ENCODE measurements at places on chromosomes 2 and 18.

GRCh38 chr18:60134806-60135205 lies 235.0 kb downstream of the PMAIP1 start:
- H3K27me3 ChIP-seq: no peaks in the 10 kb centered on the region
- no peaks in the 10 kb centered on the region for H3K36me3 ChIP-seq
- H3K4me3 ChIP-seq: no peak overlapping the region
- DNase-seq: no peak
- H3K4me1 ChIP-seq: no peaks in the 10 kb centered on the region

DNA sequence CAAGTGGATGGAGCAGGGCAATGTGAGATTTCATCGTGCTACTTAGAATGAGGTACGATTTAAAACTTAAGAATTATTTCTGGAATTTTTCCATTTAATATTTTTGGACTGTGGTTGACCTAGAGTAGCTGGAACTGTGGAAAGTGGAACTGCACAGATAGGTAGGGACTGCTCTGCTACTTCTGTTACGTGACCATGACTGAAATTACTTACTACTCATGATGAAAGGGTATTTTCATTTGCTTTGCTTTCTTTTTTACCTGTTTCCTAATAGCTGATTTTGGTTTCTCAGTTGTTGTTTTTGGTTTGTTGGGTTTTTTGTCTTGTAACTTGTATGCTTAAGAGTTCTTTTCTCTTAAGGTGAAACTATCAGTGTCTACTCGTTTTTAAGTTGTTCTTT lies 11.4 kb downstream of the UBE2E3 start:
- no peaks in the 10 kb centered on the region for H3K36me3 ChIP-seq
- H3K4me3 ChIP-seq: no peak overlapping the region
- DNase-seq: no peak
- H3K27ac ChIP-seq: no peak overlapping the region
- no peaks in the 10 kb centered on the region for H3K27me3 ChIP-seq

DNA sequence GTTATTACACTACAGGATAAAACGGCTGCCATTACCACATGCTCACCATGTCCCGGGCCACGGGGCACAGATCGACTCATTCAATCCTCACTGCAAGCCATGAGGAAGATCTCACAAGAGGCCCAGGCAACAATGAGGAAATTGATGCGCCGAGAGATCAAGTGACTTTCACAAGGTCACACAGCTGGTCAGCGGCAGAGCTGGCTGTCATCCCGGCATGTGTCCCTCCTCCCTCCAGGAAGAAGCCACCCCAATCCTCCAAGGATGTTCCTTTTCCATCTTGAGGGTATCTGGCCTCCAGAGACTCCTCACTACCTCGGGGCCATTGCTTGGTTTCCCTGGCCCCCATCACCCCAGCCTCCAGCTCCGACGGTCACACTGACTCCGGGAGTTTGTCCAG lies 65.3 kb upstream of the GLI2 start:
- H3K36me3 ChIP-seq: no peaks in the 10 kb centered on the region
- no peak overlapping the region for H3K27ac ChIP-seq
- no peak for DNase-seq
- H3K4me3 ChIP-seq: no peak overlapping the region
- H3K4me1 ChIP-seq: no peaks in the 10 kb centered on the region

DNA sequence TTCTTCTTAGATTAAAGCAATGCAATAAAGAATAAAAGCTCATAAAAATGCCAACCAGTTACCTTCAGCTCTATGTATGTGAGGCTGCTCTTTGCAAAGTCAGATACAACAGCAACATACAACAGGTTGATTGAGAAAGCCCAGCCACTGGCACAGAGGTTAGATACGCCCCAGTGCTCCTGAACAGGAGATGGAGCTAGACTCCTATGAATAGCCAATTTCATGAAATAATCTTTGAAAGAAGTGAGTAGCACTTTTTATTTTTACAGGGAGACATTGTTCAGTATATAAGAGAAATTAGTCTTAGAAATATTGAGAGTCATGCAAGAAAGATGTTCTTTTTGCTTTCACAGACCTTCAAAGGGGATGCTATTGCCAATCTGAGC lies 362.4 kb upstream of the MEX3C start:
- no peaks in the 10 kb centered on the region for H3K27me3 ChIP-seq
- H3K27ac ChIP-seq: no peak overlapping the region
- H3K4me3 ChIP-seq: no peak overlapping the region
- H3K36me3 ChIP-seq: no peaks in the 10 kb centered on the region

DNA sequence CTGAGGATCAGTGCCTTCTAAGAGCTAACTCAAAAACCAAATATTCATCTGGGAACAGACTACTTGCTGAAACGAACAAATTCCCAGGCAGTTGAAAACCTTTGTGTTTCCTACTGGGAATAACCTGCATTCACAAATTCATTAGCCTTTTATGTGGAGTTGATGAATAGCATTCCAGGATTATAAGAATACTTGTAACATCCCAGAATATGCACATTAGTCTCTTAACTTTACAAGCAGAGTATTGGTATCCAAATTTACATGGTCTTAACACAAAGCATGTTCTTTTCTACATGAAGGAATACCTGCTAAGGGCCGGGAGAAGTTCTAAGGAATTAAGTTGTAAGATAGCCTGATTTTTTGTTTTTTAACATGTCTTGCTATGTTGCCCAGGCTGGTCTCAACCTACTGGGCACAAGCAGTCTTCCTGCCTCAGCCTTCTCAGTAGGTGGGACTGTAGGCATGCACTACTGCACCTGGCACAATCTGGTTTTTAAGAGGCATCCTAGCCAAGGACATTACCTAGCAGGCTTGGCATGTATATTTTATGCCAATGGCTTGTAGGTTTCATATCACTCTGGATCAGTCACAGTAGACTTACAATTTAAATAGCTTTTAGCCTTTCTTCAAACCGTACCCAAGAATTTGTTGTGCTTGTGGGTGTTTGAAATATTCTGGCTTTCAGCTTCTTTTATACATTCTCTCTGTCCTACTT lies 50.7 kb downstream of the MGAT5 start:
- no peak for DNase-seq
- no peak overlapping the region for H3K4me3 ChIP-seq
- H3K27ac ChIP-seq: no peak overlapping the region
- no peaks in the 10 kb centered on the region for H3K4me1 ChIP-seq

GRCh38 chr2:196337208-196337953 lies 166.0 kb upstream of the STK17B start:
- H3K4me1 ChIP-seq: peaks cover 38% of the 10 kb centered on the region
- H3K27me3 ChIP-seq: no peaks in the 10 kb centered on the region
- H3K27ac ChIP-seq: peak overlapping the region; percentile 87

- no peaks in the 10 kb centered on the region for H3K4me1 ChIP-seq
- no peaks in the 10 kb centered on the region for H3K27me3 ChIP-seq
- H3K27ac ChIP-seq: no peak overlapping the region
- peak; percentile 24 for DNase-seq
- no peaks in the 10 kb centered on the region for H3K36me3 ChIP-seq
- no peak overlapping the region for H3K4me3 ChIP-seq
These were observed 367.4 kb downstream of the NCKAP5 start for GRCh38 chr2:133200684-133201421.

DNA sequence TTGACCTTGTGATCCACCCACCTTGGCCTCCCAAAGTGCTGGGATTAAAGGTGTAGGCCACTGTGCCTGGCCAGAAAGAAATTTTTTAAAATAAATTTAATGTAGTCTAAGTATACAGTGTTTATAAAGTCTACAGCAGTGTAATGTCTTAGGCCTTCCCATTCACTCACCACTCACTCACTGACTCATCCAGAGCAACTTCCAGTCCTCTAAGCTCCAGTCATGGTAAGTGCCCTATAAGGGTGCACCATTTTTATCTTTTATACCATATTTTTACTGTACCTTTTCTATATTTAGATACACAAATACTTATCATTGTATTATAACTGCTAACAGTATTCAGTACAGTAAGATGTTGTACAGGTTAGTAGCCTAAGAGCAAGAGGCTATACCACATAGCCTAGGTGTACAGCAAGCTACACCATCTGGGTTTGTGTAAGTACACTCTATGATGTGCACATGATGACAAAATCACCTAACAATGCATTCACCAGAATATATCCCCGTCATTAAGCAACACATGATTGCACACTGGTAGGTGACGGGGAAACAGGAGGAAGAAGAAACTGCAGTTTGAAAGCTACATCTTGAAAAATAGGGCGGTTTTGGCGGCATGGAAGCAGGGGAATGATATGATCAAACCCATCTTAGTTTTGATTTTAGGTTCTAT lies 105.1 kb upstream of the ITGB6 start:
- H3K36me3 ChIP-seq: peaks cover 6% of the 10 kb centered on the region
- H3K4me3 ChIP-seq: no peak overlapping the region
- H3K4me1 ChIP-seq: no peaks in the 10 kb centered on the region
- no peak for DNase-seq
- no peak overlapping the region for H3K27ac ChIP-seq

DNA sequence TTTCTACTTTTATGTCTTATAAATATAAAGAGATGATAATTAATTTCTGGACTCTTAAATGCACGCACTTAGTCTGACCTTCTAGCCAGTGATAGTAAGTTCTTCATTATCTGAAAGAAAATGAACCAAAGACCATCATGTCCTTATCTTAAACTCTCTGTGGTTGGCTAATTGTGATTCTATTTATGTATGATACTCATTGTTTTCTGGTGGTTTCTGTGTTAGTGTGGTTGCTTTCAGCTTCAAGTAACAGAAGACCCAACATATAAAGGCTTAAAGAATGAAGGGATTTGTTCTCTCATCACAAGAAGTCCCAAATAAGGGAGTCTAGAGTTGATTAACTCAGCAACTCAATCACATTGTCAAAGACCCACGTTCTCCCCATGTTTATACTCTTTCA lies 225.2 kb upstream of the TANK start:
- H3K4me3 ChIP-seq: no peak overlapping the region
- H3K27me3 ChIP-seq: peaks cover 2% of the 10 kb centered on the region
- H3K27ac ChIP-seq: no peak overlapping the region

GRCh38 chr2:239599299-239599698 lies 198.5 kb upstream of the HDAC4 start:
- no peak overlapping the region for H3K27ac ChIP-seq
- no peaks in the 10 kb centered on the region for H3K4me1 ChIP-seq
- H3K4me3 ChIP-seq: no peak overlapping the region

DNA sequence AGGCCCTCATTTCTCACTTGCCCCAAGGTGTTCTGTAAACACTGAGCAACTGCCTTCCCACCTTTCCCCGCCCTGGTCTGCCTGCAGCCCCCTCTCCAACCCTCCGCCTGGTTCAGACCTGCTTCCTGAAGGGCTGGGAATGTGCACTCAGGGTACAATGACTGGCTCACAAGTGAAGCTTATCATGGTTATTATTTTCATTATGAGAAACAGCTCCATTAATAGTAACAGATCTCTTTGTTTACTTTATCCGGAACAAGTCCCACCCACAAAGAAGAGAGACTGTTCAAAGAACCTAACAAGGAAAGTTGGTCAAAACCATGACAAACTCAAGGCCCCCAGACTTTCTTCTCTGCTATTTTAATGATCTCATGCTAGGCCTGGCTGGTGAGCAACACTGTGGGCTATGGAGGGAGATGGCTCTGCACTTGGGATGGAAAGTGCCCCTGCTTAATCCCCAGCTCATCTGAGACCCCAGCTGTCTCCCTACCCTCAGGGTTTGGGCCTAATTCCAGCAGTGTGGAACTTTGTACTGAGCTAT lies 36.7 kb downstream of the ARHGAP25 start:
- no peak overlapping the region for H3K4me3 ChIP-seq
- no peaks in the 10 kb centered on the region for H3K36me3 ChIP-seq
- no peak overlapping the region for H3K27ac ChIP-seq

DNA sequence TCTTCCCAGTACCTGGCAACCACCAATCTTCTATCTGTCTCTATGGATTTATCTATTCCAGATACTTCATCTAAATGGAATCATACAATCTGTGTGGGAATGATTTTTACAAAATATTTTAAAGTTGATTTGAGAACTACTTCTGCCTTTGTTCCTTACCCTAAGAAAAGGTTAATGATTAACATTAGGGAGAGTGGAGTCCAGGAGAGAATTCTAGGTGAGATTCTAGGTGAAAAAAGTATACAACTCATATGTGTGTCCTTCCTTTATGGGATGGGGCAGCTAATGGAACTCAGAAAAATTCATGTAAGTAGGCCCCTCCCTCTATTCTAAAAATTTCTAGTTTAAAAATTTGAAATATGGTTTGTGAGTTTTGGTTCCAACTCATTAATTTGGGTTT lies 35.9 kb upstream of the WDSUB1 start:
- no peak for DNase-seq
- no peaks in the 10 kb centered on the region for H3K27me3 ChIP-seq
- H3K27ac ChIP-seq: no peak overlapping the region
- no peaks in the 10 kb centered on the region for H3K36me3 ChIP-seq
- H3K4me1 ChIP-seq: no peaks in the 10 kb centered on the region

DNA sequence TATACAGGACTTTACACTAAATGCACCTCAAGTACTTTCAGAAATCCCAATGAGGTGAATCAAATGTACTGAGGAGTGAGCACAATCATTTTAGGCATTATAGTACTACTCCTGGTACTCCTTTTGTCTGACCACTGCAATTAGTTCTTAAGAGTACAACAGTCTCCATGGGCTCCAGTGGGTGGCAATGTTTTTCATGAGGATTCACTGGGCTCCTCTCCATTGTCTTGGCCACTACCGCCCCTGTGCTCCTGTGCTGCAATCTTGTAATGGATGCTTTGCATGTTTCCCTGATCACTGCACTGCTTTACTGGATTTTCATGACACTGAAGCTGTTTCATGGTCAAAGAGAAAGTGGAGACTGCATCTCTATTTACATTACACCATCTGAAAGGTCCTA lies 268.5 kb upstream of the ZSWIM2 start:
- H3K27ac ChIP-seq: no peak overlapping the region
- no peaks in the 10 kb centered on the region for H3K27me3 ChIP-seq

- no peak overlapping the region for H3K27ac ChIP-seq
- H3K36me3 ChIP-seq: no peaks in the 10 kb centered on the region
- no peaks in the 10 kb centered on the region for H3K27me3 ChIP-seq
- no peak overlapping the region for H3K4me3 ChIP-seq
- no peaks in the 10 kb centered on the region for H3K4me1 ChIP-seq
These were observed 1304.5 kb upstream of the SLC39A10 start for GRCh38 chr2:194352505-194352904.
